ENCODE measurements at places on chromosomes 5 and 9.
A peak's percentile ranks its signal among the peaks of the same experiment; 100 is the strongest.

DNA sequence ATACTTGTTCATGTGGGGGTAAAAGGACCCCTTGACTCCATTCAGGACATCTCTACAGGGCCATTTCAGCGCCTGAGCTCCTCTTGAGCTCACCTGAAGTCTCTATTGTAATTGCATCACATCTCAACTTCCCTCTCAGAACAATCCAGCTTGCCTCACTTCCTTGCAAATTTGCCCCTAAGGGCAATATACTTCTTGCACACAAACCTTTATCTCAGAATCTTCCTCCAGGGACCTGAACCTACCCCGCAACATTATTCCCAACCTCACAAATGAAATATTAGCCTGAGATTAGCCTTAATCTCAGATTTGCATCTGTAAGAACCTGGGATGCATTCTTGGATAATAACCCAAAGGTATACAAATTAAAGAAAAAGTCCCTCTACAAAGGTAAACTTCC lies 159.2 kb downstream of the DRD1 start:
- DNase-seq, result no peak

GRCh38 chr9:27193886-27194285 lies 84.9 kb downstream of the TEK start:
- DNase-seq, result no peak

DNA sequence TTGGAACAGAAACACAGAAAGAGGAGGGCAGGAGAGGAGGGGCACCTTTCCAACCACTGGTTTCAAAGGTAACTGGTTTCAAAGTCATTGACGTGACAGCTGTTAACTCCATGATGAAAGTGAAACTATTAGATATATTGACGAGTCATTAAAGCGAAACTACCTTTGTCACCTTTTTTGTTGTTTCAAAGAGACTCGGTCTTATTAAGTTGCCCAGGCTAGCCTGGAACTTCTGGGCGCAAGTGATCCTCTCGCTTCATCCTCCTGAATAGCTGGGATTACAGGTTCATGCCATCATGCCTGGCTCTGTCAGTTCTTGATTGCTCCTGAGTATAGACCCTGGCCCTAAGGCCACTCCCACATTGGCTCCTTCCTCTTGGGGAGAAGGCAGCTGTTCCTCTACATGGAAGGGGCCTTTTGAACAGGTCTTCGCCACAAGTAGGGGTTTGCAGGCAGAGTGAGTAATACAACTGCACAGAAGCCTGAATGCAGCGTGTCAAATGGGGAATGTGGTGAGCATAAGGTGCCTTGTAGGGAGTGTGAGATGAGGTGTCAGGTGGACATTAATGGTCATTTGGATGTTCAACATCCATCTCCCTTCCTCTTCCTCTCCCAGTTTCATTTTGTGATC lies 3.4 kb upstream of the F12 start:
- DNase-seq, result no peak

DNA sequence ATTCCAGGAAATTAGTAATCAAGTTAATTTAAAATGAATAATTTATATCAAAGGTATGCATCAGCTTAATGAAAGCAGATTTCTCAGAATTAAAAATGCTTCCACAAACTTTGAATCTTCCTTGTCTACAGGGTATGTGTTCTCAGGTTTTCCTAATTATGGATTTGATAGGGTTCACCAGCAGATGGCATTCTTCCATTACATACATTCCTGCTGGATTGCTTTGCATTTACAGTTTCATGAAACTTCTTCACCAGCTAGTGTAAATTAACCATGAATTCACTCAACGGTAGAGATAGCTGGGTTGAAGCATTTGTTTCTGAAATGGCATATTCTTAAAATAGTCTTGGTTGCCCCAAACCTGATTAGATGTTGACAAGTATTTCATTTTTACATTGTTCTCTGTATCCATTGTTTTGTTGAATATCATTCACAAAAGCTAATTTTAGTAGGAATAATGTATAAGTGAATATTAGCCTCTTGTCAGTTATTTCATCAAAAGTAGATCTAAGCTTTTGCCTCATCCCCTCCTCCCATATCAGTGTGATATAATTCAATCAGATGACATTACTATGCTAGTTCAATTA lies 68.7 kb upstream of the WDR41 start:
- no peak for DNase-seq

GRCh38 chr5:178522361-178522760 lies 67.8 kb downstream of the COL23A1 start:
- DNase-seq, result no peak

GRCh38 chr5:104062621-104063377 lies 500.2 kb upstream of the NUDT12 start:
- DNase-seq, result no peak

DNA sequence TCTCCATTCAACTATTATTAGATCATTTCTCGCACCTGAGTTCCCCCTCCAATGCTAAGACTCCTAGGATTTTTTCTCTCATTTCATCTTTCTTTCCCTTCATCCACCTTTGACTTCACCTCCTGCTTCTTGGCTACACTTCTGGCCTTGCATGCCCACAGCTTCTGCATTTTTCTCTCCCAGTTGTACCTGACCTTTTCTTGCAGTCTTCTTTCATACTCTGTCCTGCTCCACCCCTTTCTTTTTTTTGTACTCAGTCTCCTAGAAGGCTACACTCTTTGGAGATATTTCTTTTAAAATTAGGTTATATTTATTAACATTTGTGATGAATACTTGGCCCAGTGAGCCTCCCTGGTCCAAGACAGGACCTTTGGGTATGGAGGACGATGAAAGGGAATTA lies 190.4 kb downstream of the DEPDC1B start:
- no peak for DNase-seq

- no peak for DNase-seq
Measured at GRCh38 chr5:171336521-171337209, 27.6 kb downstream of the TLX3 start.

DNA sequence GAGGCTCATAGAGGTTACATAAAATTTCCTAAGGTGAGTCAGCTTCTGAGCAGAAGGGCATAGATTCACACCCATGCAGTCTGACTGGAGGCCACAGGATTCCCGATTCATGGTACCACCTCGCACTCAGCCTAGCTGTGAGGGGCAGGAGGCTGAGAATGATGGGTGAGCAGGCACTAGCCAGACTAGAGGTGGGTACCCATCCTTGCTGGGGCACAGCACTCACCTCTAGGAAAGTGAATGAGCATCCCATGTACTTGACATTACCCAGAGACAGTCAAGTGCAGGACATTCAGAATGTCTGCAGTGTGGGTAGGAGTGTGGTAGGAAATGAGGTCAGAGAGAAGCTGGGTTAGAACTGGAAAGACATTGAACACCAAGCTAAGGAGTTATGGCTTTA lies 255.5 kb downstream of the CDK5RAP2 start:
- DNase-seq, result no peak

DNA sequence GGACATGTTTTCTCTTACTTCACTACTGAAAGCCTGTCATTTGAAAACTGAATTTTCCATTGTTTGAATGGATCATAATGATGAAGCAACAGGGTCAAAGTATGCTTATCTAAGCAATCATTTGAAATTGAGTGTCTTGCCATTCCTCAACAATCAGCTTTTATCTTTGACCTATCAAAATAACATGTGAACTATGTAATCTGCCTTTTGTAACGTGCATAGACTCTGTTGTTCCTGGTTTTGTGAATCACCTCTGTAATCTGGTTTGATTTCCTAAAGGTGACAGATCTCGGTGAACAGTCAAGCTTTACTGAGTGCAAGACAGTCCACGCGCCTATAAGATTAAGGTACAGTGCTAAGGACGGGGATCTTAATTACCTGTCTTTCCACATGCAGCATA lies 3.3 kb downstream of the MEF2C start:
- DNase-seq, result no peak

GRCh38 chr5:155459889-155460500 lies 446.4 kb downstream of the KIF4B start:
- DNase-seq, result no peak

DNA sequence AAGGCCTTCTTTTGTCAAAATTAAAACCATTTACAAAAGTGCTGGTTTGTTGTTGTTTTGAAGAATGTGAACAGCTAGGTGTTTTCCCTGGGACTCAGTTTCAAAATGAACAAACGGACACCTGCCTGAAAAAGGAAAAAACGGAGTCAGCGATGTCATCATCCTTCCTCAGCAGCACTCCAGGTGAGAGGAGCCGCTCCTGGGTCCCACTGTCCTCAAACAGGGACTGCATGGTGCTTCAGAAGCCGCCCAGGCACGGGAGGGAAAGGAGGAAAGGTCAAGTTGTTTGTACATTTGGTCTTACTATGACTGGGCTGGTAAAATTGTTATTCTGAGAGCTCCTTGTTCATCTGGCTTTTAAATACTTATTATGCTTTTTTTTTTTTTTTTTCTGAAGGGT lies 69.0 kb upstream of the ZSWIM6 start:
- no peak for DNase-seq

- DNase-seq, result no peak
Measured at GRCh38 chr9:113042884-113043657, 13.5 kb downstream of the ZFP37 start.

DNA sequence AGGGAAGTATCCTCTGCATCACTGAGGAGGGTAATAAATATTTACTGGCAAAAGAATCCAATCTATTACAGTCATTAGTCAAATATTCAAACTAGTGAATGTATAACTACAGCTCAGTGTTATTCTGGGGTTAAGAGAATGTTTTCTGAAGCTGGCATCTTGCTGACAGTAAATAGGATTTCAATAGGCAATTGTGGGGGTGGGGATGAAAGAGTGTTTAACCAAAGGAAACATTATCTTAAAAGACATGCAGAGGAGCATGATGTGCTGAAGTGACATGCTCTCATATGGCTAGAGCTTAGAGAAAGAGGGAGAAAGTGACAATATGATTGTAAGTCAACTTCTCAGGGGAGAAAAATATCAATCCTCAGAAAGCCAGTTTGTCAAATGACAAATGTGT lies 618.4 kb upstream of the RIOK2 start:
- DNase-seq, result no peak

- no peak for DNase-seq
Measured at GRCh38 chr9:18499980-18500379, 26.0 kb downstream of the ADAMTSL1 start.

DNA sequence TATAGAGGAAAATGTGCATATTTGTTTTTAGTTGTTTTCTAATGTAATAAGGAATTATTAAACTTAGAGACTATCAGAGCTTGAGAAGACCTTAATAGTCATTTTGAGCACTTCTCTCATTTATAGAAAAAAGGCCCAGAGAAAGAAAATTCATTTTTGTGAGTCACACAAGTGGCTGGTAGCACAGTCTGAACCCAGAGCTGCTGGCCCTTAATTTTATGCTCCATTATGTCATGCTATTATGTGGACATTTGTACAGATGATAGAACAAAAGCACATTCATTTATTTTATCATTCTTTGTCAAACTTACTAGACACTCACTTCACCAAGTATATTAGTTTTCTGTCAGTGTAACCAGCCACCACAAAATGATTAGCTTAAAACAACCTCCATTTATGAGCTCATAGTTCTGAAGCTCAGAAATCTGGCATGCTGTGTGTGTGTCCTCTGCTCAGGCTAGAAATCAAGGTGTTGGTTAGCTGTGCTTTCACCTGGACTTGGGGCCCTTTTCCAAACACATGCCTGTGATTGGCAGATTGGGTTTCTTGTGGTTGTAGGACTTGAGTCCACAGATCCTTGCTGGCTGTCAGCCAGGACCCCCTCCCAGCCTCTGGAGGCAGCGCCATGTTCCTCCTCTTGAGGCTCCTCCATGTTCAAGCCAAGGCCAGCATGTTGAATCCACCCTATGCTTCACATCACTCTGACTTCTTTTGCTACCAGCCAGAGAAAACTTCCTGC lies 188.9 kb downstream of the ARHGAP26 start:
- no peak for DNase-seq

GRCh38 chr9:116337015-116337414 lies 183.4 kb downstream of the PAPPA start:
- no peak for DNase-seq

GRCh38 chr9:131178382-131178781 lies 53.0 kb downstream of the NUP214 start:
- peak; percentile 61 for DNase-seq

DNA sequence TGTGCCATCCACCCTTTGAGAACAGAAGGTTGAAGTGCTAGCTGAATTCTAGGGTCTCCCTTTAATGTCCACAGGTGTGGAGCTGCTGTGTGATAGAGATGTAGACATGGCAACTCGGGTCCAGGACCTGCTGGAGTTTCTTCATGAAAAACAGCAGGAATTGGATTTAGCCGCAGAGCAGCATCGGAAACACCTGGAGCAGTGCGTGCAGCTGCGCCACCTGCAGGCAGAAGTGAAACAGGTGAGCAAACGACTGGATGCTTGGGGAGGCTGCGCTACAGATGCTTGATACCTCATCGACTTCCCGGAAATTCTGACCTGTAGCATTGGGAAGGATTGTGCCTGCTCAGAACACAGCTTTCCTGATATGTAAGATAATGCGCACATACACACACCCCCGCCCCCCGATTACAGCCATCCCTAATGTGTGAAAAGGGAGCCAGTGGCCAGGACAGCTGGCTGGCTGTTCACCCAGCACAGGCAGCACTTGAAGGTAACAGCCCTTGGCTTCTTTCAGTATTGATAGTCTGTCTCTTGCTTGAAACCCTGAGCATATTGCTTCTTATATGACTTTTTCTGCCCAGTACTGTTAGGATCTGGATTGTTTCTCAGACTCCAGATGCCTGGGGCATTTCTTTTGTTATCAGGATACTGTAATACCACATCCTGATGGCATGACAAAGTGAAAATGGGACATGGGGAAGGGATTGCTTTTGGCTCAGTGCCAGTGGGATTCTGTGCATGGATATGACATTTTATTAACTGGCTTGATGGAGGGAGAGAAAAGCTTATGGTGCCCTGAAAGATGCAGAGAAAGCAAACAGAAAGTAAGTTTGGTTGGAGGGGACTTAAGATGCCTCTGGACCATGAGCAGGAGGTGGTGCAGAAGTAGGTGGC lies 216.8 kb upstream of the OTULINL start:
- DNase-seq, result no peak

Data from stimulated activated CD8-positive, alpha-beta memory T cell treated with anti-CD3 and anti-CD28 coated beads, Interleukin-4, amount 100 ng/mL, for 1 hour (primary cell).